Bronchial smooth muscle cell (primary cell): ENCODE measurements at places on chromosomes 13 and 19. TPM values are rescaled to one million over a fixed set of nuclear protein-coding genes. Genes with fewer than 3 reads are reported as not detected.

Gene TSHZ3
- total RNA-seq = 4.2 and 6.8 TPM in 2 replicates

Gene IGFL3
- not detected in 2 replicates for total RNA-seq

Gene STOML3
- not detected in 2 replicates for total RNA-seq

Gene ZNF541
- 0.26 TPM in 1 of 2 replicates, not detected in the other for total RNA-seq

Gene LRG1
- not detected in 2 replicates for total RNA-seq

Gene ZSCAN4
- not detected in 2 replicates for total RNA-seq

Gene PSG2
- total RNA-seq = not detected in 2 replicates

Gene CATSPERD
- total RNA-seq = not detected in 2 replicates

Gene OR7A5
- total RNA-seq = not detected in 2 replicates
